Right atrium auricular region (tissue), 2 donors: ENCODE measurements at places on chromosomes 4 and X. TPM values are rescaled to one million over a fixed set of nuclear protein-coding genes. Genes with fewer than 3 reads are reported as not detected.

- H3K36me3 ChIP-seq: peaks cover 87% of the 10 kb centered on the region
- no peak overlapping the region for H3K4me3 ChIP-seq
- peaks cover 13% of the 10 kb centered on the region for H3K4me1 ChIP-seq
- H3K27ac ChIP-seq: no peak overlapping the region
- no peaks in the 10 kb centered on the region for H3K27me3 ChIP-seq
- DNase-seq: no peak
Measured at GRCh38 chr4:128854433-128854832, 44.9 kb downstream of the JADE1 start.

- no peaks in the 10 kb centered on the region for H3K36me3 ChIP-seq
- no peak overlapping the region for H3K27ac ChIP-seq
- H3K4me3 ChIP-seq: no peak overlapping the region
- H3K27me3 ChIP-seq: no peaks in the 10 kb centered on the region
- no peak for DNase-seq
- no peaks in the 10 kb centered on the region for H3K4me1 ChIP-seq
Measured at GRCh38 chr4:653080-653821, 20.8 kb downstream of the ATP5ME start.

GRCh38 chr4:10691651-10692050 is 7.1 kb upstream of the CLNK start:
- H3K27me3 ChIP-seq: no peaks in the 10 kb centered on the region
- no peak overlapping the region for H3K27ac ChIP-seq
- H3K4me1 ChIP-seq: no peaks in the 10 kb centered on the region
- H3K4me3 ChIP-seq: no peak overlapping the region
- no peaks in the 10 kb centered on the region for H3K36me3 ChIP-seq

DNA sequence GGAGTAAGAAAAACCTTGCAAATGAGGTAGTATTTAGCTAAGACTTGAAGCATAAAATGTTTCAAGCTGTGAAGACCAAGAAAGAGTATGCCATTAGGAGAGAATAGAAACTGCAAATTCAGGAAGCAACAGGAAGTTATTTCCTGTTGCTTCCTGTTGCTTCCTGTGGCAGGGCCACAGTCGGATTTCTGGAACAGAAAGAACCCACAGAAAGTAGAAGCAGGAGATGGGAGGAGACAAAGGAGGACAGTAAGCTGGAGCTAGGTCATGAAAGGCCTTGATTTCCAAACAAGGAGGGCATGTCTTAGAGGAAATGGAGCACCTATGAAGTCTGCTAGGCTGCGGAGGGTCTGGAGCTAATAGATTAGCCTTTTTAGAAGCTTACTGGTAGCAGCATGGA is 17.2 kb downstream of the ASB11 start:
- no peaks in the 10 kb centered on the region for H3K36me3 ChIP-seq
- H3K27me3 ChIP-seq: no peaks in the 10 kb centered on the region
- peaks cover 20% of the 10 kb centered on the region for H3K4me1 ChIP-seq
- H3K27ac ChIP-seq: peak overlapping the region; percentile 67

Gene VCX
- not detected for total RNA-seq

- no peaks in the 10 kb centered on the region for H3K36me3 ChIP-seq
- no peak for DNase-seq
- no peak overlapping the region for H3K4me3 ChIP-seq
- H3K4me1 ChIP-seq: no peaks in the 10 kb centered on the region
- H3K27ac ChIP-seq: no peak overlapping the region
- no peaks in the 10 kb centered on the region for H3K27me3 ChIP-seq
Measured at GRCh38 chrX:8089141-8089540, 81.9 kb downstream of the VCX2 start.

Gene ADRA2C
- 3.1 TPM for total RNA-seq

Gene VCX3B
- total RNA-seq: not detected

GRCh38 chrX:17644001-17644400 is 93.3 kb upstream of the SCML1 start:
- no peaks in the 10 kb centered on the region for H3K4me1 ChIP-seq
- H3K4me3 ChIP-seq: no peak overlapping the region
- no peak overlapping the region for H3K27ac ChIP-seq
- no peak for DNase-seq

Gene AGTR2
- total RNA-seq: not detected

DNA sequence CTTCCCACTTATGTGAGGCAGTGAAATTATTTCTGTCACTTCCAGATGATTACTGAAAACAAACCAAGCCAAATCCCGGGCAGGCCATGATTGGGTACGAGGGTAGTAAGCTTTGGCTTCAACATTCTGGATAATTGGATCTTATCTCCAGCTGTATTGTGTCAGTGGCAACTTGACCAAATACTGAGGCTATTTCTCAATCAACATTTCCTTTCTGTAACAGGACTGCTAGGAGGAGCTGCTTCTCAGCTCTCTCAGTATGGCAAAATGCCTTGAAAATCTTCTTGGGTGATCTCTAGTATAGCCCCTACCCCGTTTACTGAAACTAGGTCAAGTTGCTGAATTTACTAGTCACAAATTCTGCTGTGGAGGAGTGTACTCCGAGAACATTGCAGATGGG is 169.3 kb upstream of the FRMPD4 start:
- H3K27ac ChIP-seq: no peak overlapping the region
- no peaks in the 10 kb centered on the region for H3K4me1 ChIP-seq
- no peak overlapping the region for H3K4me3 ChIP-seq
- no peak for DNase-seq

DNA sequence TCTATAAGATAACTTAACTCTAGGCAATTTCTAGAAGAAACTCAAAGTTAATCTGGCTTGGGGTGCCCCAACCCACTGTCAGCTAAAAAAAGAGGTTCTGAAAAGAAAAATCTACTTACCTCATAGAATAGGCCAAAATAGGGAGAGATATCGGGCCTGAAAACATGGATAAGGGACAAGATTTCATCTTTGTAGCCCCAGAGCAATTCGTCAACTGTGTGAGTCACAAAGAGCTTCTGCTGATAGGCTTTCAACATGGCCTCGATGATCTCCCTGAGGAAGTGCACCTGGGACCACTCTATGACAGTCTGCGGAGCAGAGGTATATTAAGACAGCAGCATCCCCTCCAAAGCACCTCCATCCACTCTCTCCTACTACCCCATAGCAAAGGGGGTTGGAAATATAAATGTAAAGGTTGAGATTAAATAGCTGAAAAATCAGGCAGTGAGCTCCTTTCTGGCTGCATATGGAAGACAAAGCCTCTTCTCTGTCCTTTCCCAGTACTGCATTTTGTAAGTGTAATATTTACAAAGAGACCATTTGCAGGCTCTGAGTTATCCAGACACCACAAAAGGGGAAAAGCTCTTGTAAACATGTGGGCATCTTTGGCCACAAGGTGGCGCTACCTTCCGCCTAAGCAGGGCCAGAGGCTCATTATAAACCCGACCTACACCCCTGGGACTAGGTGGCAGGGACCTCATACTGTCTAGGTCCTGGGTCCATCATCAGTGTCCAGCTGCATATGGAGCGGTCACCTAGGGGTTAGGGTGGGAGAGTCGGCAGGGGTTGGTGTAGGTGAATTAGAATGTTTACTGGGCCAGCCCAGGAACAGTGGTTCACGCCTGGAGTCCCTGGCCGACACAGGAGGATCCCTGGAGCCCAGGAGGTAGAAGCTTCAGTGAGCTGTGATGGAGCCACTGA is 31.5 kb upstream of the NUP54 start:
- DNase-seq: peak; percentile 91
- no peak overlapping the region for H3K4me3 ChIP-seq
- no peaks in the 10 kb centered on the region for H3K4me1 ChIP-seq
- H3K27me3 ChIP-seq: no peaks in the 10 kb centered on the region

Gene AFM
- not detected for total RNA-seq

GRCh38 chr4:472881-473569 is 25.9 kb downstream of the ZNF721 start:
- peak overlapping the region; percentile 93 for H3K27ac ChIP-seq
- peaks cover 31% of the 10 kb centered on the region for H3K36me3 ChIP-seq
- H3K4me1 ChIP-seq: peaks cover 20% of the 10 kb centered on the region
- no peaks in the 10 kb centered on the region for H3K27me3 ChIP-seq
- no peak for DNase-seq
- H3K4me3 ChIP-seq: peak overlapping the region; percentile 97

GRCh38 chr4:91198951-91199350 is 1071.8 kb downstream of the CCSER1 start:
- no peak overlapping the region for H3K27ac ChIP-seq
- H3K4me1 ChIP-seq: no peaks in the 10 kb centered on the region
- no peaks in the 10 kb centered on the region for H3K36me3 ChIP-seq

DNA sequence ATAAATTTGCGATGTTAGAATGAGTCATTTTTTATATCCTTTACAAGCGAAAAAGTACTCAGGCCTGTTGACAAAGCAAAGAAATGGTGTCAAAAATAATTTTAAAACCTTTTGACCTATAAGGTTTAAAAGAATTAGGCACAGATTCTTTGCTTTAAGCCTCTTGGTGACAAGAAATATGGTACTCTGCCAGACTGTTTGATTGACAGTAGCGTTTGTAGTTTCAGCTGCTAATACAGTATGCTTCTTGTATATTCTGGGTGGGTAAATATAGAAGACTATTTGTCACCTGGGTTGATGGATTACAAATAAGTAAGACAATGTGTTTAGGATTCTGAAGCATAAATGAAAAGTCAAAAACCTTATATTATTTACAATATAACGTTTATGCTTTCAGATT is 193.1 kb upstream of the PITX2 start:
- no peaks in the 10 kb centered on the region for H3K36me3 ChIP-seq
- H3K27ac ChIP-seq: no peak overlapping the region
- H3K4me3 ChIP-seq: no peak overlapping the region
- no peaks in the 10 kb centered on the region for H3K4me1 ChIP-seq
- no peaks in the 10 kb centered on the region for H3K27me3 ChIP-seq

DNA sequence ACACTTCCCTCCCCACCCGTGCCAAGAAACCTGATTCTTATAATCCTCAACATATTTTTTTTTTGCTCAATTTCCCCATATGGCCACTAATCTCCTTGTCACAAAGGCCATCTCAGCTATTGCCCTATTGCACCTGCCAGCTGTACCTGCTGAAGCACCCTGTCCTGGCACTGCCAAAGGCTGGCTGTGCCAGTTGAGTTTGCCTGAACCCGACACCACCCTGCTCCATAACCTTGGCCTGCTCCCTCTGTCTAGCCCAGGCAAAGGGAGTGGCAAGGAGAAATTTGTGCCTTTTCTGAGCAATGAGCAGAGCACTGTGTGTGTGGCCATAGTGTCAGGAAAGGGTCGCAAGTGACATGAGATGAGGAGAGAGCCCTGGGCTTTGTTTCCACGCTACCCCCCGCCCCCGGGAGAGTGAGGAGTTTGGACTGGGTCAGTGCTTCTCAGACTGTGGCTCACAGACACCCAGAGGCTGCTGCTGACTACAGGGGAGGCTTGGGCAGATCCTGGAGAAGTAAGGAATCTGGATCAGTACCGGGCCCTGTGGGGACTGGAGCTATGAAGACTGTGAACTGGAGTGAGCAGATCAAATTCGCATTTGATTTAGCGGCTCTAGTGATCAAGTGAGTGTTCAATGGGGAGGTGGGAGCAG is 42.2 kb upstream of the HMGB3 start:
- H3K27me3 ChIP-seq: no peaks in the 10 kb centered on the region
- no peaks in the 10 kb centered on the region for H3K4me1 ChIP-seq
- H3K36me3 ChIP-seq: no peaks in the 10 kb centered on the region
- no peak overlapping the region for H3K4me3 ChIP-seq
- no peak overlapping the region for H3K27ac ChIP-seq
- no peak for DNase-seq

DNA sequence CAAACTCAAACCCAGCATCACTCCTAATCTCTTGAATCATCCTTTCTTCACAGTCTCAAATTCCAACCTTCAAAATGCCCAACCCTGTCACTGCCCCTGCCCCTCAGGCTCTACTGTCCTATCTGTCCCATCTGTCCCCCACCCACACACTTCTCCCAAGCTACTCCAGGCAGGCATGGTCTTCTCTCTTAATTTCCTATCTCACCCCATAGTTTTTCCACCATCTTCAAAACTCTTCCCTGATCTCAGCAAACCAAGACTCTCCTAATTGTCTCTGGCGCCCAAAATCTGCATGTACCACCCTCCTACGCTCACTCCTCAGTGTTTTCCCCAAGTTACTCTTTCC is 644 bp downstream of the LAMP2 start:
- no peaks in the 10 kb centered on the region for H3K27me3 ChIP-seq
- peak overlapping the region; percentile 61 for H3K4me3 ChIP-seq
- peaks cover 12% of the 10 kb centered on the region for H3K4me1 ChIP-seq
- DNase-seq: no peak
